ENCODE measurements at places on chromosomes 11 and 22.

- no peak for DNase-seq
Measured at GRCh38 chr11:128985880-128986279, 43.2 kb upstream of the TP53AIP1 start.

DNA sequence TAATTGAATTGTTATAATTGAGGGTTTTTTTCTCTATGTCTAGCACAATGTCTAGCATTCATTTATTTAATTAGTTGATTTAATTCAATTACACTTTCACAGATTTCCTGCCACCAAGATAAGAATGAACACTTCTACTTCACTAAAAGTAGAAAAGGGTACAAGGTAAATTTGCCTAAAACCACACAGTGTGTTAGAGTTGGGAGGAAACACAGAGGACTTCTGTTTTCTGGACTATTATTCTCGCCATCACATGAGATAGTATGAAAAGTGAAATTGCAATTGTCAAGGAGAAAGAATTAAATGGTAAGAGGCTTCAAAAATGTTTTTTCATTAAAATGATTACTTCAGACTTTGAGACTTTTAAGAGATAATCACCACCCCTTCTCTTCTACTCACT, 109.5 kb downstream of the ETS1 start:
- no peak for DNase-seq

DNA sequence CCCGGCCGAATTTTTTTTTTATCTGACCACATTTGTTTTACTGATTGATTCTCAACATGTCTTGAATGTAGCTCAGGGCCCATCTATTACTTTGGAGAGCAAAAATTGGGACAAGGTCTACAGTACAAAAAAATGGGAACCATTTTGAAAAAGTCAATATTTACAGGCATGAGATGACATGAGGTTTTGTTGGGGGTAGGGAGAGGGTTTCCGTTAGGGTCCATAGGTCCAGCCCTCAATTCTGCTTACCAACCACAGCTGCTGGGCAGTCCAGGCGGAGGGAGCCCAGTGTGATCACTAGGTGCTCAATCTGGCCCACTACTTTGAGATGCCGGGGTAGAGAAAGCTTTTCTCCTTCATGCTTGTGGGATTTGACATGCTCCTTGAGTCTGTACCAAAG, 18.3 kb downstream of the NRIP3 start:
- no peak for DNase-seq

GRCh38 chr22:20581503-20582170, 74.2 kb downstream of the MED15 start:
- DNase-seq, result no peak

- no peak for DNase-seq
Measured at GRCh38 chr11:132264616-132265015, 894.2 kb downstream of the NTM start.

- DNase-seq, result no peak
Measured at GRCh38 chr11:79264284-79264683, 176.5 kb downstream of the TENM4 start.

DNA sequence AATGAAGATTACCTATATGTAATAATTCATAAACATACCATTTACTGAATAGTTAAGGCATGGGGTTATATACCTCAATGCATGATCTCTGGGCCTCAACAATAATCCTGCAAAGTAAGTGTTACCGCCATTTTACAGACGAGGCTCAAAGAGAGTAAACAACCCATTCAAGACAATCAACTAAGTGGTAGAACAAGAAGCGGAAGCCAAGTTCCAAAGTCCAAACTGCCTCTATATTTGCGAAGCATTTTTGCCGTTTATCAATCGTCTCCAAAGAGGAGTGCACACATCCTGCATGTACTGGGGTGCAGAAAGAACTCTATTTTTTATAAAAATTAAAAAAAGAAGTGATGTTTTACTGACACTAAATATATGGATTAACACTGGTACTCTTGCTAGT, 27.5 kb upstream of the P4HA3 start:
- DNase-seq, result no peak

All from kidney glomerular epithelial cell (primary cell).